ENCODE measurements at places on chromosomes 16 and 17. TPM values are rescaled to one million over a fixed set of nuclear protein-coding genes. Genes with fewer than 3 reads are reported as not detected.

The CFAP52 gene
- 0.53 TPM for total RNA-seq

DNA sequence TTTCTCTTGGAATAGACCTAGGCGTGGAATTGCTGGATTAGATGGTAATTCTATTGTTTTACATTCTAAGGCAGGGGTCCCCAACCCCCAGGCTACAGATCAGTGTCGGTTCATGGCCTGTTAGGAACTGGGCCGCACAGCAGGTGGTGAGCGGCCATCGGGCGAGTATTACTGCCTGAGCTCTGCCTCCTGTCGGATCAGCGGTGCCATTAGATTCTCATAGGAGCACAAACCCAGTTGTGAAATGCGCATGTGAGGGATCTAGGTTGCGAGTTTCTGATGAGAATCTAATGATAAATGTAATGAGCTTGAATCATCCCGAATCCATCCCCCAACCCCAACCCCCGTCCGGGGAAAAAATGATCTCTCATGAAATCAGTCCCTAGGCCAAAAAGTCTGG lies 23.0 kb downstream of the NLRC5 start:
- no peak for DNase-seq

The G6PC1 gene
- total RNA-seq, result not detected

DNA sequence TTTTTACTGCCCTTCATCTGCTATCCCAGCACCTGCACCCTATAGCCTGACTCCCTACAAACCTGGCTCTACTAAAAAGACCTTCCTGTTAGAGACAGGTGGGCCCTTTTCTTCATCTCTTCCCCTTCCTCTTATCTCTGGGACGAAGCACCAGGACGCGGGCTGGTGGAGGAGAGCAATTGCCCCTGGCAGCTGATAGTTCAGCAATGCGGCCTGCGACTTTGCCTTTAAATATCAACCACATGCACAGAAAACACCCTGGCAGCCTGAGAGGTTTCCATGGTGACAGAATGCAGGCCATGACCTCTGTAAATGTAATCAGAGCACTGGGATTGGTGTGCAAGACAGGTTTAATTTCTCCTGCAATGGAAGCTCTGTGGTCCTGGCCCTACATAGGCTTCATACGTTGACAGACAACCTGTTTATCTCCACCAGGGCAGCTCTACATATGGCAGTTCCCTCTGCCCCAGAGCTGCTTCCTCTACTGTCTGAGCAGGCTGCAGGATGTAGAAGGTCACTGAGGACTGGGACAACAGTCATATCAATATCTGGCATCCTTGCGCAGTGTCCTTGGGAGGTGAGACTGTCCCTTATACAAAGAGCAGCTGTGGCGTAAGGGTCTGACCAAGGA lies 10.0 kb upstream of the SKAP1 start:
- DNase-seq, result no peak

The EVPLL gene
- total RNA-seq, result not detected

The TNS4 gene
- 0.39 TPM for total RNA-seq
